ENCODE measurements at places on chromosomes 12 and 14.

- DNase-seq = peak; percentile 31
These were observed 62.7 kb downstream of the CHST11 start for GRCh38 chr12:104519190-104520019.

- DNase-seq = no peak
These were observed 9.4 kb upstream of the KCNH3 start for GRCh38 chr12:49529414-49529813.

DNA sequence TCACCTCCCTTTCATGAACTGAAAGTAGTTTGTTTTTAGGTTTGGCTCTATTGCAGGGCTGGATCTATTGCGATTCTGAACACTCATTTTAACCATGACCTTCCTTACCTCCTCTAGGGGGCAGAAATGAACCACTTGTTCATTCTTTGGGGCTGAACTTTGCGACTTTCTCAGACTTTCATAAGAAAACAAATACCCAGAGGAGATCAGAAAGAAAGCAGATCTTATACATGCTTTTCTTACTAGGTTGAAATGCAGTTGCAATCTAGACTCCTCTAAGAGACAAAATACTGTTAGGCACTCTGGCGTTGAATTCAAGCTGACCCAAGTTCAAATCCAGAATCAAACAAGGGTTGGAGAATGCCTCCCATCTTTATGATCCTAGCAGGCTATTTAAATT, 32.6 kb upstream of the PLEKHG3 start:
- DNase-seq = no peak

DNA sequence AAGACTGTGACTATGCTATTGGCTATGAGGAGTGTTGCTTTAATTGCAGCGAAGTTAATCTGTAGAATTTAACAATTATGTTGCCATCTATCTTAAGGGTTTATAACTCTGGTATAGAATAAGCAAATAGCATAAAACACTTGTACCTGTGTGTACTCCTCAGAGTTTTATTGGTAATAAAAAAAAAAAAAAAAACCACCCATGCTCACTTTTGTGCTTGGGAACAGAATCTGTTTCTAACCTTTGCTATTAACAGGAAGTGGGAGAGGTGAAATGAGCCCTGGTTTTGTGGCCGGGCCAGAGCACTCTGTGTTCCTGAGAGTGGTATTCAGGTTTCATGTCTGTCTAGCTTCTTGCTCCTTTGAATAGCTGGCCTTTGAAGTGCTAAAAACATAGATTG, 53.1 kb downstream of the PDE3A start:
- no peak for DNase-seq

GRCh38 chr12:1351926-1352325, 242.5 kb downstream of the FBXL14 start:
- no peak for DNase-seq

- no peak for DNase-seq
These were observed 75.0 kb upstream of the CCDC60 start for GRCh38 chr12:119259484-119259883.

- DNase-seq = no peak
These were observed 61.0 kb upstream of the PELI2 start for GRCh38 chr14:56057071-56057741.

- no peak for DNase-seq
These were observed 19.0 kb downstream of the KLRB1 start for GRCh38 chr12:9588749-9589148.

DNA sequence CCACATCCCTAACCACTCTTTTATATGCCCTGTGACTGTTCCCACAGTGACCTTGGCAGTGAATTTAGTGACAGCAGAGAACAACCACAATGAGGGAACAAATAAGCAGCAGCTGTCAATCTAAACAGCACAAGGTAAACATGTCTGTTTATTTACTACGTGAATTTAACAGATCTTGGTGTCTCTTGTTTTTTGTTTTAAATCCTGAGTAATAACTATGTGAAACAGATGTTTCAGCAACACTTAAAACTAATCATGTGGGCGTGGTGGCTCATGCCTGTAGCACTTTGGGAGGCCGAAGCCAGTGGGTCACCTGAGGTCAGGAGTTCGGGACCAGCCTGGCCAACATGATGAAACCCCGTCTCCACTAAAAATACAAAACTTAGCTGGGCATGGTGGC, 17.0 kb upstream of the CFAP54 start:
- no peak for DNase-seq

DNA sequence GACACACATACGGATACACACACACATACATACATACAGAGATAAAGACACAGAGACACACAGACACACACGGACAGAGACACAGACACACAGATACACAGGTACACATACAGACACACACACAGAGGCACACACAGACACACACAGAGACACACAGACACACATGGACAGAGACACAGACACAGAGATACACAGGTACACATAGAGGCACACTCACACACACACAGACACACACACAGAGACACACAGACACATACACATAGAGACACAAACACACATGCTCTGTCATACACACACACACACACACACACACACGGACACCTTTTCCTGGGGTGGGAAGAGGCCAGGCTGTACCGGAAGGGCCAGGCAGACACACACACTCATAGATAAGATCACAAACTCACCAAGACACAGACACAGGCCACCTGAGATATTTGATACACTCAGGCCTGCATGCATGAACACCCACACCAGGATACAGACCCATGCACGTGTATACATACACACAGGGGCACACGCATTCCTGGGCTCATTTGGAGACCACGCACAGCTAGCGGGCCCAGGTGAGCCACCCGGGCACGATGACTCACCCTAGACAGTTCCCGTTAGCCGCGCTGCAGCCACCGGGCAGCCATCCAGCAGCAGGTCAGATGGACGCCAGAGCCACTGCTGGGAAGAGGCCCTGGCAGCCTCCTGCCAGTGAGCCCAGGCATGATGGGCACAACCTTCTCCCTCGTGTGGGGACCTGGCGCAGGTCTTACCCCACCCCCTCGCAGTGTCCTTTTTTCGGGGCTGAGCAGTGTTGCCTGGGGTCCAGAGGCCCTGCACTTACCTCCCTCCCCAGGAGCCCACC, 1.8 kb upstream of the AHNAK2 start:
- no peak for DNase-seq

- DNase-seq = no peak
These were observed 936.1 kb upstream of the FBXO33 start for GRCh38 chr14:40368314-40368713.

DNA sequence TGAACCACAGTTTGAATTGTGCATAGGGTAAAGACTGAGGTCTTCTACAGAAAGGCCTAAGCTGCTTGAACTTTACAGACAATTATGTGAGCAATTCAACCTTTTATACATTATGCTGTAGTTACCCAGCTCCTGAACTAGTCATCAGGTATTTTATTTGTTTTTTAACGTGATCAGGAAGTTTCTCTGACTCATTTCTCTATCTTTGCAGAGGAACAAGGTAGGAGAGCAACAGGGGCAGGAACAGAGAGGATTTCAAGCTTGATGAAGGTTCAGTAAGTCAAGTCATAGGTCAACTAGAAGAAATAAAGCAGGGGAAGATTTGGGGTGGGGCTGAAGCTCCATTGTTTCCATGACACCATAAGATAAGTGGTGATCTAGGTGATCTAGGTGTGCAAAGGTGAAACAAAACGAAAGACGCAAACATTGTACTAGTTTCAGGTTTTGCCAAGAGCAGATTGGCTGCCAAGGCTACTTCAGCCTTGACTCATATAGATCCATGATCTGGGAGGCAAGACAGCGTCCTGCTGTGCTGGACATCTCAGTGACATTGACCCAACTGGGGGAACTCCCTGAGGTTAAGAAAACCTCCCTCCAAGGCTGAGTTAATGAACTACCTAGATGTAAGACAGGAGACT, 198.1 kb downstream of the DAD1 start:
- DNase-seq = no peak

DNA sequence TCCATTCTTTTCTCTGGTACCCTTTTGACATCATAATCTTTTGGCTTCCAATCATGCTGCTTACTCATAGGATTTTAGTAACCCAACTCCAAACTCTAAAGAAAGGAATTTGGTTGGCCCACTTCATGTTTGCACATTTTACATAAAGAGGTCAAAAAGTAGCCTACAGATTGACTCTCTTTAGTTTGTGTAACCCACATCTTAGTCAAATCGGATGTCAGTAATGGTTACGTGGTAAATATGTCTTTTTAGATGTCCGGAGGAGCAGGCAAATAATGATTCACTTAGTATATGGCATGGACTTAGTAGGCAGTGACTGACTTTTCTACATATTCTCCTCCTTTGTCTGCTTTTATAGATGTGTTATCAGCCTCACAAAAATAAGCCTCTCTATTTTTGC, 711.6 kb upstream of the FOXG1 start:
- DNase-seq = no peak

DNA sequence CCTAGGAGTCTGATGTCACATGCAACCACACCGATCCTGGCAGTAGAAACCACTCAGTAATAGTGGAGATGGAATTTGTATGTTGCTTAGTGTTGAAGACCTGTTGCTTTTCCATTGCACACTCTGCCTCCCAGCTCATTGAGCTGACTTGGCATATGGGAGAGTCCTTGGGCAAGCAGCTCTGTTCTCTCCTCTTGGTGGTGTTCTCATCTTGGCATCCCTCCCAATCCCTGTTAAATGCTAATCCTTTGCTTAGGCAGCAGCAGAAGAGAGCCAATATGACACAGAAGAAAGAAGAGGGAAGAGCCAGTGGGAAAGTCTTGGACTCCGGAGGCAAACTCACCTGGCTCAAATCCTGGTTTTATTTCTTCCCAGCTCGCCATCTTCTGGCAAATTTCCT, 178.0 kb upstream of the CAND1 start:
- no peak for DNase-seq

DNA sequence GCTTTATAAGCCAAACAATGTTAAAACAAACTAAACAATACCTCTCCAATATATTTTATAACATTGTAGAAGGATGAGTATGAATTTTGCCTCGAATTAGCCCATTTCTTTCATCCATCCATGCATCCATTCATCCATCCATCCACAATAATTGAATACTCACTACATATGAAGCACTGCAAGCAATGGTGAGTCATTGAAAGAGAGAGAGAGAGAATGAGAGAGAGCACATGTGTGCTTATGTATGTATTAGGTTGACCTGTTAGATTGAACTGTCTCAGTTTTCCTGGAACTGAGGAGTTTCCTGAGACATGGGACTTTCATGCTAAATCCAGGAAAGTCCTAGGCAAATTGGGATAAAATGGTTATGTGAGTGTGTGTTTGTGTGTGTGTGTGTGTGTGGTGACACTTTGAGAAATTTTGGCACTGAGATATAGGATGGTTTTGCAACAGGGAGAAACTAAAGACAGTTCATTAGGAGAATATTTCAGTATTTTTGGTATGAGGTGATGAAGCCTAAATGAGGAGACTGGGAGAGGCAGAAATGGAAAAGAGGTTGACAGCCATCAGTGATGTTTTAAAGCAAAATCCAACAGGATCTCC, 98.4 kb downstream of the C12orf75 start:
- DNase-seq = no peak

Data from effector memory CD4-positive, alpha-beta T cell (primary cell).